ENCODE measurements at places on chromosomes 3 and 15. TPM values are rescaled to one million over a fixed set of nuclear protein-coding genes. Genes with fewer than 3 reads are reported as not detected.

FAM81A gene
- 0.31 TPM for polyA plus RNA-seq

SLC22A14 gene
- not detected for polyA plus RNA-seq

SELENOK gene
- polyA plus RNA-seq, result 92.9 TPM

MELTF gene
- 1.3 TPM for polyA plus RNA-seq

GOLGA6L7 gene
- polyA plus RNA-seq, result not detected

DMXL2 gene
- polyA plus RNA-seq, result 6.0 TPM

KLF15 gene
- polyA plus RNA-seq, result 16.7 TPM

AMOTL2 gene
- polyA plus RNA-seq, result 10.6 TPM

GRCh38 chr3:106824856-106825255 lies 552.4 kb upstream of the CCDC54 start:
- H3K27ac ChIP-seq, result no peak overlapping the region
- DNase-seq, result no peak
- no peaks in the 10 kb centered on the region for H3K4me1 ChIP-seq
- H3K36me3 ChIP-seq, result no peaks in the 10 kb centered on the region
- no peak overlapping the region for H3K4me3 ChIP-seq

DNA sequence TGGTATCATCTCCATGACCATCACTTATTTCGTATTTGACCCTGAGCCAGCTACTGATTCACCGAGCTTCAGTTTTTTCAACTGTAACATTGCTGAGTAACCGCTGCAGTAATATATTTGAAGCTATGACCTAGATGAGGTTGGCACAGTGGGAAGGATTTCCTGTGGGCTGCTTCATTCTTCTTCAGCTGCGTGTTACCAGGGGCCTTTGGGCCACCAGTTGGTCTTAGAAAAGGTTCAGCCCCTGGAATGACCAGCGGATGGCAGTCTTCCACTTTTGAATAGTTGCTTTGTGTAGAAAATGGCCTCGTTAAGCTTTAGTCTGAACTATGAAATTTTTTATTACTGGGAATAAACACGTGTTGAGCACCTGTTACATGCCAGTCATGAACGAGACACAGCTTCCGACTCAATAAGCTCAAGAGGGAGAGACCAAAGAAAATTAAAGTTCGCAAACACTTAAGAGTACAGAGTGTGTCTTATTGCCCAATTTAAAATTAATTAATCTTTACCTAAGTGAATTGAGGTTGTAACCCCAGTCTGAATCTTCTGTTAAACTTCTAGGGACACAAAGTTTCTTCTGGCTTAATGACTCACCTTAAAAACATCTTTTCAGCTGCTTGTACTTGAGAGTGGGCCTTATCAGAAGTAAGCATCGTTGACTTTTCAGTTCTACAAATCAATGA lies 57.6 kb upstream of the NR2E3 start:
- no peak for DNase-seq
- H3K4me3 ChIP-seq, result no peak overlapping the region
- no peaks in the 10 kb centered on the region for H3K27me3 ChIP-seq
- H3K4me1 ChIP-seq, result no peaks in the 10 kb centered on the region

DNA sequence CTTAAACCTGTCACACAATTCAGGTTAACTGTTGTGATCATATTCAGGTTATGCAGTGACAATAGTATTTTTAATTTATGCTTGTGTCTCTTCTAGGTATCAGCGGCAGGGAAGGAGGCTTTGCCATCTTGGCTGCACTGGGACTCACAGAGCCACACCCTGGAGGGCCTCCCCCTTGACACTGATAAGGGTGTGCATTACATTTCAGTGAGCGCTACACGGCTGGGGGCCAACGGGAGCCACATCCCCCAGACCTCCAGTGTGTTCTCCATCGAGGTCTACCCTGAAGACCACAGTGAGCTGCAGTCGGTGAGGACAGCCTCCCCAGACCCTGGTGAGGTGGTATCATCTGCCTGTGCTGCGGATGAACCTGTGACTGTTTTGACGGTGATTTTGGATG lies 23.6 kb upstream of the BSN start:
- DNase-seq, result no peak
- no peak overlapping the region for H3K27ac ChIP-seq
- no peaks in the 10 kb centered on the region for H3K27me3 ChIP-seq
- H3K4me3 ChIP-seq, result no peak overlapping the region
- peaks cover 14% of the 10 kb centered on the region for H3K4me1 ChIP-seq

DNA sequence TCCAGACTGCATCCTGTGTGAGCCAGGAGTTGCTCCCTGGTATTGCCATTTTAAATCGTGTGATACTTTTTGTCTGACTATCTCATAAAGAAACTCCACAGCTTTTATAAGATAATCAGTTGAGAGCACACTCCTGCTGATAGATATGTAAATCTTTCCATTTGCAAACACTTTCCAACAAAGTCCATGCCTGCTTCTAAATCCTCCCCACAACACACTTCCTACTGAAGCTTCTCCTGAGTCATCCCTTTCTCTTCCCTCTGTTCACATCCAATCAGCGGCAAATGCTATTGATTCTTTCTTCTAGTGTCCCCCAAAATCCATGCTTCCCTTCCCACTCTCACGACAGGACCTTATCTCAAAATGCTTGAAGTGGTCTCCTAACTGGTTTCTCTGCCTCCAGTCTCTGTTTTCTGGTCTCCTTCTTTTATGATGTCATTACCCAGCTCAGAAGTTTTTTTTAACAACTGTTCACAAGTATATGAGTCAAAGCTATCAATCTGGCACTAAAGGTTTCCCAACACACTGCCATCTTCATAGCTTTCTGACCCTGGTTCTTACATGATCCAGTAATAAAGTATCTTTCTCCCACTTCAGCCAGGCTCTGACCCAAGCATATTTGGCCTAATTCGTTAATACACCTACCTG lies 4.5 kb upstream of the WWTR1 start:
- no peaks in the 10 kb centered on the region for H3K27me3 ChIP-seq
- DNase-seq, result no peak
- H3K4me1 ChIP-seq, result peaks cover 15% of the 10 kb centered on the region
- H3K27ac ChIP-seq, result no peak overlapping the region
- H3K4me3 ChIP-seq, result no peak overlapping the region
- H3K36me3 ChIP-seq, result no peaks in the 10 kb centered on the region

DNA sequence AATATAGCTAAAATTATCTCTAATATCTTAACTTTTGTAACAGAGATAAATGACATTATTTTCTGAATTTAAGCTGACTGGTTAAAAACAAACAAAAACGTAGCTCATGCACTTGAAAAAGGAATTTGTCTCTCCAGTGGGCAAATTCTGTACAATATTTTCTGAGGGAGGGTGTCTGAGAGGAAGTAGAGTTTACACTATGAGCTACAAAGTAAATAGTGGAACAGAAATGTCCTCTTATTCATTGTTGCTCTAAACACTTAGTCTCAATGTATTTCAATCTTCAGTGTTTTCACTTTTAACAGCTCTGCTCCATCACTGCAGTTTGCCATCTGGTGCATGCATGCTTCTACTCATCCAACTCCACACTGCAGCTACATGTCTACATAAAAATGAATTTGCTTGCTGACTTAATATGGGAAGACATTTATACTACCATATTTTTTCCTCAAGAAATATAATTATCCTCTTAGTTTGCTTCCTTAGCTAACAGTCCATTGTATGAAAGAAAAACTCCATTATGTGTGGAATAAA lies 817.4 kb upstream of the LMCD1 start:
- DNase-seq, result peak; percentile 19
- no peak overlapping the region for H3K4me3 ChIP-seq
- no peak overlapping the region for H3K27ac ChIP-seq

- no peak overlapping the region for H3K4me3 ChIP-seq
- H3K36me3 ChIP-seq, result no peaks in the 10 kb centered on the region
- no peaks in the 10 kb centered on the region for H3K27me3 ChIP-seq
- H3K4me1 ChIP-seq, result no peaks in the 10 kb centered on the region
Measured at GRCh38 chr3:166582236-166582635, 745.0 kb upstream of the BCHE start.

DNA sequence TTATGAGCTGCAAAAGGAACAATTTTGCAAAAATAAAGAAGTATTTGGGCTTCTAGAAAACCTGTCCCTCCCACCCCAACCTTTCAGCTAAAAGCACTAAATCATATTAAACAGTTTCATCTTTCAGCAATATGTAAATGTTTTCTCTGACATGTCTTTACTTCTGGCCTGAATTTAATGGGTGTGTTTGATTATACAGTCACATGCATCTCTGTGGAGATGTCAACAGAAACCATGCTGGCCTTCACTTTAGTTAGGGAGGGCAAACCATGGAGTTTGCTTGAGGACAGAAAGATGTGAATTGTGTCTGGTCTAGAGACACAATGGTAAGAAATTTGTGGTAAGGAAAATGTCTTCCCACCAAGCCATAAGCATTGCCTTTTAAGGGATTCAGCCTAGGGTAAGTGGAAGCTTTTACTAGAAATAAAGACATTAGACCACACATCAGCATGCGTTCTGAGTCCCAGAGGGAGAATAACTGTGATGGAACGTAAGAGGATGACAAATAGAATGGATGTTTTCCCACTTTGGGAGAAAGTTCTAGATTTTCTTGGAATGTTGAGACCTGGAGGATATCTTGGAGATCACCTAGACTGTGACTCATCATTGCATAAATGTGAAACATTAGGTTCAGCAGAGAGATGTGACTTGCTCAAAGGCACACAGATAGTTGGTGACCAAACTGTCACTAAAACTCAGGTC lies 68.9 kb downstream of the ST8SIA2 start:
- H3K4me3 ChIP-seq, result no peak overlapping the region
- no peak for DNase-seq
- no peaks in the 10 kb centered on the region for H3K36me3 ChIP-seq
- no peak overlapping the region for H3K27ac ChIP-seq

DNA sequence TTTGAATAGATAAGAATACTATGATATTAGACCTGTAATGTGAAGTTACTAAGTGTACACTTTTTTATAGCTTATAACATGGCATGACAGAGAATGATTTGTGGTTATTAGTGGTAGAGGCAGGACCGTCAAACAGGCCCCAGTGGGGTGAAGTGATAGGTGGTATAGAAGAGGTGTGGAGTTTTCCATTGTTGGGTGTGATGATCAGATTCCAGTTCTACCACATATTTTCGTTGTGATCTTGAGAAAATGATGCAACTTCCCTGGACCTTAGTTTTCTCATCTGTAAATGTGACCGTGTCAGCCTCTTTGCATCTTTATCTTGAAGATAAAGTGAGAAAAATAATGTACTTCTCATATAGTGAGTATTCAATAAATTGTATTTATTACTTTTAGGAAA lies 30.3 kb upstream of the UTS2B start:
- H3K27me3 ChIP-seq, result no peaks in the 10 kb centered on the region
- H3K4me1 ChIP-seq, result peaks cover 14% of the 10 kb centered on the region
- no peak overlapping the region for H3K4me3 ChIP-seq
- no peak for DNase-seq
- H3K27ac ChIP-seq, result no peak overlapping the region

DNA sequence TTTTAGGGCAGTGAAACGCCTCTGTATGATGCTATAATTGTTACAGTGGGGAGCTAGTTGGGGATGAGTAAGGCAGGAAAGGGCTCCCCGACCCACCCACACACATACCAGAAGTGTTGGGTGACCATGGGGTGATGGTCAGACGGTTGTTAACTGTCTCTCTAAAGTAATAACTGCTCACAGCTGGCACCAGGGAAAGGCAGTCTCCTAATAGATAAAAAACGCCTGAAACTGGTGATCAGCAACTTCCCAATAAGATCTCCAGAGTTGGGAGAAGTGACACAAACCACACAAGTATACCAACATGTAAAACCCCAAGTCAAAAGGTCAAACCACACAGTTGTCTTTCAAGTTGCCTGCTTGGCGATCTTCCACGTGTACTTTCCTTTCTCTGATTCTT lies 346.5 kb upstream of the CNTN4 start:
- H3K4me3 ChIP-seq, result no peak overlapping the region
- H3K27ac ChIP-seq, result no peak overlapping the region
- H3K27me3 ChIP-seq, result no peaks in the 10 kb centered on the region
- no peak for DNase-seq
- H3K4me1 ChIP-seq, result no peaks in the 10 kb centered on the region
- H3K36me3 ChIP-seq, result no peaks in the 10 kb centered on the region

DNA sequence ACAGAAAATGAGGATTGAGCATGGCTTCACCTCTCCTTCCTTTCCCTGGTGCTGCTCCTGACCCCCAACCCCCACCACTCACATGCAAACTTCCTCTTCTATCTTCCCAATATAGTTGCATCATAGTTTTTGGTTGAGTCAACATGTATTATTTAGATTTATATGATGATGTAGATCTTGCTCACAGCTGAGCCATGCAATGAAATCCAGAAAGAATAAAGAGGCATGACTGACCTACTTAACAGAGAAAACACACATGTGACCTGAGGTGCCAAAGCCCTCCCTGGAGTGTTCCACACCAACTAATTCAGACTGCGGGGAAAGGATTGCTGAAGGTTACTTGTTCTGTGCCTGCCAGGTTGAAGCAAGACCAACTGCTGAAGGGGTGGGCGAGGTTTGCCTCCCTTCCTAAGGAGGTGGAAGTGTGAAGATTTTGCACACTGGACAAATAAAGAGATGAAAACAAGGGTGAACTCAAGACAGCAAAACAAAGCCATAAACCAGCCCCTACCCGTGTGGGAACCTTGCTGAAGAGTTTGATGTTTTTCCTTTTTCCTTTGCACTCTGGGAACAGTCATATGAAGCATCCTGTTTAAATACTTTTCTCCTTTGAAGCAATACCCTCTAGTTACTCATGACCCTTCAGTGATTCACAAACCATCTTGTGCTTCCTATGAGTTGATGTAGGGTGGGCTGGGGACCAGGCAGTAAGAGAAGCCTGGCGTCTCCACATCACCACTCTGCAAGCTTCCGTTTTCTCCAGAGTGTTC lies 155.2 kb upstream of the UBE2E1 start:
- no peaks in the 10 kb centered on the region for H3K4me1 ChIP-seq
- H3K36me3 ChIP-seq, result no peaks in the 10 kb centered on the region

- no peaks in the 10 kb centered on the region for H3K4me1 ChIP-seq
- H3K36me3 ChIP-seq, result no peaks in the 10 kb centered on the region
- no peak overlapping the region for H3K27ac ChIP-seq
- no peak for DNase-seq
- no peak overlapping the region for H3K4me3 ChIP-seq
- H3K27me3 ChIP-seq, result no peaks in the 10 kb centered on the region
Measured at GRCh38 chr3:191282251-191283185, 46.7 kb upstream of the CCDC50 start.

- H3K27me3 ChIP-seq, result no peaks in the 10 kb centered on the region
- DNase-seq, result peak; percentile 19
- no peaks in the 10 kb centered on the region for H3K36me3 ChIP-seq
- peaks cover 27% of the 10 kb centered on the region for H3K4me1 ChIP-seq
Measured at GRCh38 chr3:51620543-51620942, 50.5 kb upstream of the TEX264 start.

DNA sequence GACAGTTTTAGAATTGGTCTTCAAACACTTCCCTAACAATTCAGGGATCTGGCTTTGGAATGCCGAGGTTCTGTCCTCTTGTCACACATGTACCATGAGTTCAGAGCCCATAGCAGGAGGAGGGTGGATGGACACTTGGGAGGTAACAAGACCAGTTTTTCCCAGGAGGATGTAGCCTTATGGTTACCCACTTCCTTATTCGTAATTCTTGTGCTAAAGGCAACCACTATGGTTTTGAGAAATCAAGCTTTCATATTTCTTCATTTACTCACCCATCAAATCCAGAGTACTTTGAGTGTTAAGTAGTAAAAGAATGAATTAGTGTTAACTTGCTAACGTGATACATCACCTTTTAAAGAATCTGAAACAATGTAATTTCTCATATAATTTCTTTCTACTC lies 479.6 kb upstream of the ALCAM start:
- no peaks in the 10 kb centered on the region for H3K4me1 ChIP-seq
- H3K36me3 ChIP-seq, result no peaks in the 10 kb centered on the region
- DNase-seq, result no peak
- H3K27ac ChIP-seq, result no peak overlapping the region

All from stomach (tissue), 19 donors.